Activated T-helper 17 cell treated with anti-CD3 and anti-CD28 coated beads, Interleukin-2, amount 50 U/mL, for 72 hours (primary cell): ENCODE measurements at places on chromosomes 5 and 9.

DNA sequence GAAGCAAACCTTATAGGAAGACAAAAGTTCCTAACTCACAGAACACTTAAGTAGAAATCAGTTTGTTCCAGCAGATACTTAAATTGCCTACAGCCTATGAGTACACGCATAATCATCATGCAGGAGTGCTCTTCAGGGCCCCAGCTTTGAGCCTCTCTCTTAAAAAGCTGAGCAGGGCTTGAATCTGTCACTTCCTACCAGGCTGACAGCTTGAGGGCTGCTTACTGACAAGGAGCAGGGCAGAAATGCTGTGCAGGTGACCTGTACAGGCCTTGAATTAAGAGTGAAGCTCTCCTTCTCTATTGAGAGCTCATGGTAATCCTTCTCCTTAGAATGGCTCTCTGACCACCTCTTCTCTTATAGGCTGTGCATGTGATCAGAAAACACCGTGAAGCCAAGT lies 66.5 kb upstream of the MAST4 start:
- no peak for ATAC-seq
- no peaks in the 10 kb centered on the region for H3K36me3 ChIP-seq
- peaks cover 13% of the 10 kb centered on the region for H3K27me3 ChIP-seq
- no peak overlapping the region for H3K27ac ChIP-seq
- no peak overlapping the region for H3K4me3 ChIP-seq

GRCh38 chr5:68329554-68330255 lies 114.1 kb downstream of the PIK3R1 start:
- H3K27ac ChIP-seq = no peak overlapping the region
- peaks cover 15% of the 10 kb centered on the region for H3K27me3 ChIP-seq
- no peak for ATAC-seq
- peaks cover 7% of the 10 kb centered on the region for H3K4me1 ChIP-seq
- H3K4me3 ChIP-seq = no peak overlapping the region

DNA sequence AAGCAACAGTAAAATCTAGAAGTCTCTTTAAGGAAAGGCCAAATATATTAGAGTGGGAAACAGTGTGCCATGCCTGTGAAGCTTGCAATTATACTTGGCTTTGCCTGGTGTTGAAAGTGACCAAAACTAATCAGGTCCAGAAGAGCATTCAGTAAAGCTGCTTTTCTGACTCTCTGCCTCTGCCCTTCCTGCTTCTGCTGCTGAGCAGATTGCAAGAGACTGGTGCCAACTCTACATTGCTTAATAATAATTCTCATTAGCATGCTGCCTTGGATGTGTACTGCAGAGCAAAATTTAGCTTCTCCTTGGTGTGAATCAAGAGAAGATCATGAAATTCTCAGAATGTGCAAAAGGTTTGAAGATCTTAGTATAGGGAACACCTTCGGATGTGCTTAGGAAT lies 120.4 kb upstream of the RFX3 start:
- no peak overlapping the region for H3K4me3 ChIP-seq
- no peak overlapping the region for H3K27ac ChIP-seq
- H3K4me1 ChIP-seq = no peaks in the 10 kb centered on the region

DNA sequence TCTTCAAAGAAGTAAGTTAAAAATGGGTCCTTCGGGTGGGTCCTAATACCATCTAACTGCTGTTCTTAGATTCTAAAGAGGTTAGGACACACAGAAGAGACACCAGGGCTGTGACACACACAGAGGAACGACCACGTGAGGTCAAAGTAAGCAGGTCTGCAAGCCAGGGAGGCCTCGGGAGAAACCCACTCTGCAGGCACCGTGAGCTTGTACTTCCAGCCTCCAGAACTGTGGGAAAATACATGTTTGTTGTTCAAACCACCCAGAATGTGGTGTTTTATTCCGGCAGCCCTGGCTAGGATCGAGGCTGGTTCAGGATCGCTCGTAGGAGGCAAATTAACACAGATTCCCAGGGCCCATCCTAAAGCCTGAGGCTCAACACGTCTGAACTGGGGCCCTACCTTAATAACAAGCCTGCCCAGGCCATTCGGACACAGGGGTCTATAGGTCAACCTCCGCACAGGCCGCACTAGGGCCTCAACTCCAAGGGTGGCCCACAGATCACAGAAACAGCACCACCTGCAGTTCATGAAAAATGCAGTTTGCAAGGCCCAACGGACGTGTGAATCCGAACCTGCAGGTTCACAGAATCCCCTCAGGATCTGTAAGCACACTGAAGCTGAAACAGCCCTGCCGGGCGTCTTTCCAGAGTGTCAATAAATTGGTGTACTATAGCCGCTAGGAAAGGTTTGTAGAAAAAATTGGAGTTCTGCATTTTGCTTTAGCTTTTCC lies 7.1 kb downstream of the MED10 start:
- H3K4me3 ChIP-seq = no peak overlapping the region
- H3K27ac ChIP-seq = no peak overlapping the region
- H3K4me1 ChIP-seq = peaks cover 23% of the 10 kb centered on the region
- no peak for ATAC-seq
- peaks cover 100% of the 10 kb centered on the region for H3K36me3 ChIP-seq

DNA sequence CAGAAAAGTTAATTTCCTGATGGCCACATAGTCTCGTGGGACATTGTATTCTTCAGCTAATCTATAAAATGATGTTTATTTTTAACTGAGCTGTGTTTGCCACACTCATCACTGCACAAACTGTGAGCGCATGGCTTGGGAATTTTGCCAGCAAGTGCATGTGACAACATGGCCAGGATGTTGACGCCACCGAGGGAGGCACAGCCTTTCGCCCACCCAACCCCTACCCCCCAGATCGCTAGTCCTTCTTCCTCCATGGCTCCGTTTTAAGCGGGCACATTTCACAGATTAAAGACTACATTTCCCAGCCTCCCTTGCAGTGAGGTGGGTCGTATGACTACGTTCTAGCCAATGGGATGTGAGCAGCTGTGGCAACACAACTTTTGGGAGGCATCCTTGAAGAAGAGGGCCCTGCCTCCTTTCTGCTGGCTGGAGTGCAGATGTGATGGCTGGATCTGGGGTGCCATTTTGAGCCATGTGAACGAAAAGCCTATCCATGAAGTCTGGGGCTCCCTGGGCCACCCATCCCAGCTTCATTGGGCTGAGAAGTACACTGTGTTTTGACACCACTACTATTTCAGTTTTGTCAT lies 7.9 kb downstream of the NRARP start:
- H3K27me3 ChIP-seq = peaks cover 22% of the 10 kb centered on the region
- no peak overlapping the region for H3K27ac ChIP-seq
- H3K4me1 ChIP-seq = peaks cover 5% of the 10 kb centered on the region
- H3K36me3 ChIP-seq = no peaks in the 10 kb centered on the region
- ATAC-seq = peak; percentile 65
- no peak overlapping the region for H3K4me3 ChIP-seq

DNA sequence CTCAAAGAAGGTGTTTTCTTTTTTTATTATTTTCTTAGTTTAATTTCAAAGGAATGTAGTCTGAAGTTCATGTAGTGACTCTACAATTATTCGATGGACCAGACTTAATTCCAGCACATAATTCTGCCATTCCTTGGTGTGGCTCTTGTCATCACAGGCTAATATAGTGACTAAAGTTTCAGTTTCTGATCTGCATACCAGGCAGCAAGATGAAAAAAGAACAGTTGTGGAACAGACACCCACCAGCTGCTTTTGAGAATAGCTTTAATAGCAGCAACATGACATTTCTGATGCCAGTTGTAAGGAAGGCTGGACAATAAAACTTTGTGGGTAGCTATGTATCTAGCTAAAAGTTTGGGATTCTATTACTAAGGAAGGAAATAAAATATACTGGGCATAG lies 676.3 kb upstream of the GRAMD2B start:
- H3K4me3 ChIP-seq = no peak overlapping the region
- no peak overlapping the region for H3K27ac ChIP-seq
- H3K4me1 ChIP-seq = no peaks in the 10 kb centered on the region

DNA sequence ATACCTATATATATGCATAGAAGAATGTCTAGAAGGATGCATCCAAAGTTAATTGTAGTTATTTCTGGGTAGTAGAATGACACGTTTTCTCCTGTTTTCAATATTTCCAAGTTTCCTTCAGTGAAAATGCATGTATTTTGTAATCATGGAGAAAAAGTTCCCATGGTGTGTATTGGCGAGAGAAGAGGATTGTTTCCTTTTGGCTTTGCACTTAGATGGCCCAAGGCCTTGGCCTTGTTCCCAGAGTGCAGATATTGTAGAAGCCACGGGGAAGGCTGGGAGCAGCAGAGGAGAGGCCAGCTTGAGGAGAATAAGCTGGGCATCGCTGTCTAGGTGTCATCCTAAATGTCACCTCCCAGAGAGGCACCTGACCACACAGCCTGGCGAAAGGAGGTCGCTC lies 44.0 kb downstream of the IRF1 start:
- H3K4me3 ChIP-seq = peak overlapping the region; percentile 43
- H3K4me1 ChIP-seq = peaks cover 43% of the 10 kb centered on the region
- peaks cover 50% of the 10 kb centered on the region for H3K36me3 ChIP-seq
- H3K27ac ChIP-seq = peak overlapping the region; percentile 60
- ATAC-seq = peak; percentile 38

- H3K36me3 ChIP-seq = peaks cover 22% of the 10 kb centered on the region
- peak within 1 kb of the TSS; percentile 86 for H3K27ac ChIP-seq
- H3K27me3 ChIP-seq = no peaks in the 10 kb centered on the region
- peak; percentile 94 for ATAC-seq
- H3K4me1 ChIP-seq = peaks cover 27% of the 10 kb centered on the region
- H3K4me3 ChIP-seq = peak within 1 kb of the TSS; percentile 93
These were observed at the start of gene LSM11 for GRCh38 chr5:157743163-157744050. LSM11 (plus strand) TSS chr5:157743712; CDS start chr5:157743751, 39 bp downstream.

DNA sequence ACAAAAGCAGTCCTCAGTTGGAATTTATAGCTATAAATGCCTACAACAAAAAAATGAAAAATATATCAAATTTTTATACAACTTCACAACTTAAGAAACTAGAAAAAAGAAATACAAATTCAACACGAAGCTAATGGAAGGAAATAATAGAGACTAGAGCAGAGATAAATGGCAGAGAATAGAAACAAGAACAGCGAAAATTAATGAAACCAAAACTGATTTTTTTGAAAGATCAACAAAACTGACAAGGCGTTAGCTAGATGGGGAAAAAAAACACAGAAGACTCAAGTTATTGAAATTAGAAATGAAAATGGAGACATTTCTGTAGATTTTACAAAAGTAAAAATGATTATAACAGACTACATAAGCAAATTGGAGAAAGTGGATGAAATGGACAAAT lies 20.6 kb downstream of the TPD52L3 start:
- H3K27me3 ChIP-seq = peaks cover 5% of the 10 kb centered on the region
- no peak for ATAC-seq

DNA sequence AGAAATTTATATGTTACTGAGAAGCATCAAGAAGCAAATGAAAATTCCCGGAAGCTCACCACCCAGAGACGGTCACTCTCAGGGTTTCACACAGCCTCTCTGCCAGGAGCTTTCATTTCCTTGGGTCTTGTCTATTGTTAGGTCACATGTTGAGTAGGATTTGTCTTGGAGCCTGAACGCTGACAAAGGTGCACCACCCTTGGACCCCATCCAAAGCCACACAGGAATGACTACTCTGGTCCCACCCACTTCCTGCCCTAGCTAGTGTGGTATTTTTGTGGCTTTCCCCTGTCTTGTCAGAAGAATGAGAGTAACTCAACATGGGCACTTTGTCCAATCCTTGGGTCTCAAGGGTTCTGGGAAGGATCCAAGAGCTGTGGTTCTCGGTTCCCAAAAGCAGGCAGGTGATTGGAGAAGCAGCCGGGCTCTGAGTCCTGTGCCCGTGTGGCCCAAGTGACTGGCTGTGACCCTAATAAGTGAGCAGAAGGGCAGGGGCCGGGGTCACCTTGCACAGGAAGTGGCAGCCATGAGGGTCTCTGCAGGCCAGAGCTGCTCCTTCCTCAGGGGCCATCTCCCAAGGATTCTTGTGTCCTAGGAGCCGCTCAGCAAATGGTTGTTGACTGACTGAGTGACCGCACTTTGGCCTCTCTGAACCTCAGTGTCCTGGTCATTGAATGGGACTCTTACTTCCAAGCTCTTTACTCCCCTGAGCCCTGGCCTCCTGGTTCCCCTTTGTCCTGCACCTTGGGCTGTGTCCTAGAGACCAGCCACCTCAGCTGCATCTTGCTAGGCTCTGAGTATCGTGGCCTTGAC lies 6.9 kb downstream of the FGD3 start:
- H3K27me3 ChIP-seq = no peaks in the 10 kb centered on the region
- peaks cover 40% of the 10 kb centered on the region for H3K4me1 ChIP-seq
- peak overlapping the region; percentile 84 for H3K4me3 ChIP-seq
- no peaks in the 10 kb centered on the region for H3K36me3 ChIP-seq
- peak overlapping the region; percentile 92 for H3K27ac ChIP-seq

DNA sequence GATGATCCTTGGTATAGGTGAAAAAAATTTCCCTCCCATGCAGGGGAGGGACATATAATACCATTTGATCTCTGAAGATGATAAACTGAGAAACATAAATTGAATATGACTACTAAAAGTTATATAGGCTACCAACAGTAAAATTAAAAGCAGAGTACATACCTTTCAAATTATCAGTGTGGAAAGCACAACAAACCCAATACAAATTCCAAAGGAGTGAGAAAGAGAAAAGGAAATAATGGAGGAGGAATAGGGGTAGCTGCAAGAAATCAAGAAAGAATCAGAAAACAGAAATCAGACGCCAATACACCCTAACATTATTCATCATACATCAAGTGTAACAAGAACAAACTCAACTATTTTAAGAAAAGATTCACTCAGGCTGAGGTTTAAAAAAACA lies 17.7 kb downstream of the GNAQ start:
- H3K27ac ChIP-seq = no peak overlapping the region
- no peaks in the 10 kb centered on the region for H3K36me3 ChIP-seq
- H3K4me1 ChIP-seq = peaks cover 34% of the 10 kb centered on the region
- no peaks in the 10 kb centered on the region for H3K27me3 ChIP-seq
- no peak for ATAC-seq
- no peak overlapping the region for H3K4me3 ChIP-seq
